Naive thymus-derived CD4-positive, alpha-beta T cell (primary cell): ENCODE measurements at places on chromosomes 7 and 10.

DNA sequence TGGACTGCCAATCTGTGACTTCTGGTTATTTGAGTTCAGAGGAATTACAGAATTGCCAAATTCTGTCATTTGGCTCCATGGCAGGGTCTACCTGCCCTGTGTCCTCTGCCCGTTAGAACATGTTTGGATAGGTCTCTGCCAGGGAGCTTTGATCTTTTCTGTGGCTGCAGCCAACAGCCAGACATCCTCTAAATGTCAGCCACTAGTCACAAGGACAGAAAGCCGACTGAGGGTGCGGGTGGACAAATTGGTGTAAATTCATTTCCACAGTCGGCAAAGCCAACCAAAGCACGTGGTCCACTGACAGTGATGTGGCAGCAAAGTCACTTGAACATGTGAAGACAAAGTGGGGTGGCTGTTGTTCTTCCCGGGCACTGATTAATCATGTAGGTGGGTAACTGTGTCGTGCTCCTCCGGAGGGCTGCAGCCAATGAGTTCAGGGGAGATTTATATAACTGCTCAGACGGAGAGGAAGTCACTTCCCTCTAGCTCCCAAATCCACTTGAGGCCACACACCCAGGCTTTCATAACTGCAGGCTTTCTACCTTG is 26.7 kb upstream of the CAMK1D start:
- DNase-seq = no peak

GRCh38 chr10:1726861-1727260 is 10.5 kb downstream of the ADARB2 start:
- no peak for DNase-seq

GRCh38 chr10:61847087-61847486 is 54.4 kb upstream of the ARID5B start:
- peak; percentile 3 for DNase-seq

GRCh38 chr7:126937171-126937570 is 315.6 kb downstream of the GRM8 start:
- no peak for DNase-seq

- DNase-seq = no peak
Measured at GRCh38 chr10:112819231-112819630, 130.8 kb upstream of the TCF7L2 start.
